ENCODE measurements at places on chromosomes 7 and 10.

DNA sequence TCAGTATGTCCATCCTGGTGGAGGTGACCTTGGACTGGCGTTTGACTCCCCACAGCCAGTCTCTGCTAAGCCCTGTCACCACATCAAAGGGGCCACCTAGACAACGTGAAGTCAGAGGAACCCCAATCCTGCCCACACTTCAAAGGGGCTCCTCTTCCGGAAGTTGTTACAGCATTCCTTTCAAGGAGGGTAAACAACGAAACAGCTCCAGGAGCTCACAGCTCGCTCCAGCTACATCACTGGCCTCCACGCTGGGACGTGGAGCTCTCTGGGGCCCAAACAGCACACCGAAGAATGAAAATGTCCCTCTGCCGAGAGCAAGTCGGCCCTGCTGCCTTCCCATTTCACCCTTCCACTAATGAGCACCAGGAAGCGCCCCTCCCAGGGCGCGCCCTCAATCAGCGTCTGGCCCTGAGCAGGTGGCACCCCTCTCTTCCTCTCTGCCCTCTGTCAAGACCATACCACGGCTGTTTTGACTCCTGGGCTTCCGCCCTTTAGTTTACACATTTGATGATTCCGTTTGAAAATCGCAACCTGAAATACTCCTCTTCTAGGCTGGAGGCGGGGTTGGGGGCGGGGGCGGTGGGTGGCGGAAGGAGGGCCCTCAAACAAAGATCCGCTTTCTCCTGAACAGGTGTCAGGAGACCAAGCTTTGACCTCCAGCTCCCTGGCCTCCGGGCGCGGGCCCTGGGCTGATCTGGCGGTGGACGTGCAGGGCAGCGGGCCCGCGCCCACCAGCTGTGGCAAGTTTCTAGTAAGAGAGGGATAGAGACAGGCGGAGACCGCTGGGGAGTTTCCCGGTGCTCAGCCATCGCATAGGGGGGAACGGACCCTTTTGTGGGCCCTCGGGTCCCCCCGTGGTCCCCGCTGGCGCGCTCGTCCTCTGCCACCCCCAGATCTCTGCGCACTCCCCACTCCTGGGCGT, 53.1 kb upstream of the KDM7A start:
- DNase-seq = peak; percentile 86

DNA sequence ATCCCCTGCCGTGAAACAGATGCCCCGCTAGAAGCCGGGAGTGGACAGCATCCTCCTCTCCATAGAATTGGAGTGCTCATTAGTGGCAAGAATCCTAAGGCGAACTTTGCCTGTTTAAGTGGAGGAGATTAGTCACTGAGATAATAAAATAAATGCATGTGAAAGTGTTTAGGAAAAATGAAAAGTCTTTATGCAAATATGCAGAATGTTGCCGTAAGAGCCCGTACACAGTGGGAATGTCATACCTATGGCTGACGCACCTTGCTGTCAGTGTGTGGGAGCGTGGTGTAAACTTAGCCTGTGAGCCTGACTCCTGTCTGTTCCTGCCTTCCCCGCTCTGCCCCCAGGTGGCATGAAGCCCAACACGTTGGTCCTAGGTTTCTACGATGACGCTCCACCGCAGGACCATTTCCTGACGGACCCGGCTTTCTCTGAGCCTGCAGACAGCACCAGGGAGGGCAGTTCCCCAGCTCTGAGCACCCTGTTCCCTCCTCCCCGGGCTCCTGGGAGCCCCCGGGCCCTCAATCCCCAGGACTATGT, 1.7 kb upstream of the TRIP6 start:
- DNase-seq = no peak

GRCh38 chr7:131104596-131105293, 222.9 kb upstream of the MKLN1 start:
- peak; percentile 44 for DNase-seq

DNA sequence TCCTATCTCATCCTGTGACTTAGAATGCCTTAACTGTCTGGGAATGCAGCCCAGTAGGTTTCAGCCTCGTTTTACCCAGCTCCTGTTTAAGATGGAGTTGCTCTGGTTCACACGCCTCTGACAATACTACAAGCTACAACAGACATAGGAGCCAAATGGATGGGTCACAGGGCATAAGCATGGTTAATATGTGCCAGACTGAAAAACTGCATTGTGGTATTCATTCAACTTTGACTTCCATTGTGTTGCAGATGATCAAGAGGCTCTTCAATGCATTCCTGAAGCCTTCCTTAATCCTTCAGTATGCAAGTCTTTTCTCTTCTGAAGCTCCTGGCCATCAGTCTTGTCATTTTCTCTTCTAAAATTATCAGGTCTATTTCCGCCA, 20.3 kb upstream of the RNF32 start:
- no peak for DNase-seq

GRCh38 chr7:127950233-127950935, 80.9 kb downstream of the LRRC4 start:
- DNase-seq = no peak

GRCh38 chr7:107172276-107173032, 3.7 kb downstream of the HBP1 start:
- no peak for DNase-seq

- DNase-seq = no peak
These were observed 27.4 kb downstream of the LRRC4 start for GRCh38 chr7:128003787-128004186.

GRCh38 chr10:26438534-26439341, 597 bp downstream of the APBB1IP start:
- DNase-seq = peak; percentile 76

DNA sequence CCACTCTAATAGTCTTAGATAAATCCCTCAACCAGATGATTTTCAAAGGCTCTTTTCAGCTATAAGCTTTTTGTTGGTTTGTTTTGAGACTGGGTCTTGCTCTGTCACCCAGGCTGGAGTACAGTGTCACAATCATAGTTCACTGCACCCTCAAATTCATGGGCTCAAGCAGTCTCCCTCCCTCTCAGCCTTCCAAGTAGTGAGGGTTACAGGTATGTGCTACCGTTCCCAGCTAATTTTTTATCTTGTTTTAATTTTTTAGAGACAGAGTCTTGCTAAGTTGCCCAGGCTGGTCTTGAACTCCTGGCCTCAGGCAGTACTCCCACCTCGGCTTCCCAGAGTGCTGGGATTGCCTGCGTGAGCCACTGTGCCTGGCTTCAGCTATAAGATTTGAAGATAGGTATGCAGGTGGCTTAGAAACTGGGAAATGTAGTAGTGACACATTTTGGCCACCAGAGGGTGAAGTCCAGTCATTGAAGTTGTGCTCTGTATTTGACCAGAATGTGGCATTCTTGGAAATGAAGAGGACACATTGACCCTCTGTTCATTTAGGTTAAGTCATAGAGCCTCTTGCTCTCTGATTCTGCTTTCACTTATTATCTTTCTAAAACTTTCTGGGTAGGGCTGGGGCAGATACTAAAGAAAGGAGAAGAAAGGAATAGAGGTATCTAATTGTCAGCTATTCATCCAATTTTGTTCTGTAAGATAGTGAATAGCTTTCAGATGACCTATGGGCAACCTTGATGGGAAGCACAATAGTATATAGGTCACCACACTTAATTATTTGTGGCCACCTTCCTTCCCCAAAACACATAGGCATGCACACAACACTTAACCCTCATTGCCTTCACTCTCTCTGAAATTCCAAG, 36.0 kb downstream of the R3HCC1L start:
- DNase-seq = peak; percentile 42

DNA sequence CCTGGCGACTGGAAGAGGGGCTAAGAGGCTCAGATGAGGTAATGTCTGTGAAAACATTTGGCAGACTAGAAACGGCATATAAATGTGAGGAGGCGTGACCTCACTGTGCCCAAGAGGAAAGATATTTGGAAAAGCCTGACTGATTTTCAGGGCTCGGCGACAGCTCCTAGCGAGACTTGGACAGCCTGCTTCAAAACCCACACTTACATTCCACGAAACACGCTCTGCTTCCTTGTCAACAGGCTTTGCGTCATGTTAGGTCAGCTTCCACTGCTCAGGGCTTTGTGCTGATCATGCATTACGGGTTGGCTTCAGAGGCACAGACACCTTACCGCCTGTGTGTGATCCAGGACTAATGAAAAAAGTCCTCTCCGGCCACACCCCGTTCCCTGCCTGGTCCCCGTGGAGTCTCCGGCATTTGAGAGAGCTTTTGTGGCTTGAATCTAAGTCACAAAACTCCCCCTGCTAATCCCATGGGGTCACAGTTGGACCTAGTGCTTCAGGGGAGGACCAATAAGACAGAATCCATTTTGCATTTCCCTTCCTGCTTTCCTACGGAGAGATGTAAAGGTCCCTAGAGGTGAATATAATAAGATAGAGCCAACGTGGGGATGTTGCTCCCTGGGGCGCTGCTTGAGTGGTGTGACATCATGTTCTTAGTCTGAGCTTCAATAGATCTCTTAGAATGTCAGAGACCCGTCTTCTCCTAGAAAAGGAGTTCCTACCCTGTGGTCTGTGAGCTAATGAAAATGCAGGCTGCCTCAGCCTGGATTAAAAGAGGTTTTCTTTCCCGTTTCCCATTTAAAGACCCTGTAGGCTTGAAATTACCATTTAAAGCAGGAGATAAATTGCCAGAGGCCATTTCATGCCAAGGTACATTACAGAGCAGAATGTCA, 25.5 kb downstream of the FGFBP3 start:
- no peak for DNase-seq

DNA sequence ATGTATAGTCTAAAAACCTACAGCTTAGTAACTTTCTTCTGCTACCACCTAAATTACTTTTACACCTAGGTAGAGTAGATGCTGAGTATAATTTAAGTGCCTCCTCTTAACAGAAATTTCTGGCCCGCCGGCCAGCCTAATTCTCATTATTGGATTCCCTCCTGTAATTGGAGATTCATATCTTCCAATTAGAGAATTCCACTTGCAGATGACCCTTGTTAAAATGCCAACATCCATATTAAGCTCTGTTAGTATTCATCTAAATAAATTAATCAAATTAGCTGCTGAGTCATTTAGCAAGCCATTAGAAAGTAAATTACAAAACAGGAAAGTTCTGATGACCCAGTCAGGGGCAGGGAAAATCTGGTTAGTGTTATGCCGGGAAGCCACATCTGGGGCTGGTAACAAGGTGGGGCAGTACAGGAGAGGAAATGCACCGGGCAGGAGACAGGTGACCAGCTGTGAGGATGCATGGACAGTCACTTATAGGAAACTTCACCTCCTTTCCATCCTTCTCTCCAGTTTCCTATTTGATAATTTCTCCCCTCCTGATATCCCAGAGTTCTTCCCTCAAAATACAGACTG, 82.8 kb downstream of the ORC5 start:
- no peak for DNase-seq

GRCh38 chr10:68600041-68600778, 40.1 kb downstream of the TET1 start:
- peak; percentile 53 for DNase-seq

- no peak for DNase-seq
These were observed 687.6 kb downstream of the AUTS2 start for GRCh38 chr7:70285854-70286253.

DNA sequence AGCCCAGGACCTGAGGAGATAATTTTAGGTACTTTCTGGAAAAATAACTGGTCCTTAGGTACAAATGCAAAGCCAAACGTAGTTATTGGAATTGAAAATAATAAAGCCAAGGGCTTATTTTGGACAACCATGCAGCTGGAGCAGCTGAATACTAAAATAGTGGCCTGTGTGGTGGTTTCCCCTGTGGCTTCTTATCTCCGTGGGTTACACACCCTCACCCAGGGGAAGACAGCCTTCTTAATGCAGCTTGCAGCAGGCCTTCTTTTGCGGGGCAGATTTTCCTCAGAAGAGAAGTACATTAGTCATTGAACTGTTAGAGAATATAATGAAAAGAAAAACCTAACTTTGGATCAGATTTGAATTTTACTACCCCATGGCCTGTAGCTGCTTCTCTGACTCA, 133.5 kb downstream of the ST7 start:
- DNase-seq = no peak

DNA sequence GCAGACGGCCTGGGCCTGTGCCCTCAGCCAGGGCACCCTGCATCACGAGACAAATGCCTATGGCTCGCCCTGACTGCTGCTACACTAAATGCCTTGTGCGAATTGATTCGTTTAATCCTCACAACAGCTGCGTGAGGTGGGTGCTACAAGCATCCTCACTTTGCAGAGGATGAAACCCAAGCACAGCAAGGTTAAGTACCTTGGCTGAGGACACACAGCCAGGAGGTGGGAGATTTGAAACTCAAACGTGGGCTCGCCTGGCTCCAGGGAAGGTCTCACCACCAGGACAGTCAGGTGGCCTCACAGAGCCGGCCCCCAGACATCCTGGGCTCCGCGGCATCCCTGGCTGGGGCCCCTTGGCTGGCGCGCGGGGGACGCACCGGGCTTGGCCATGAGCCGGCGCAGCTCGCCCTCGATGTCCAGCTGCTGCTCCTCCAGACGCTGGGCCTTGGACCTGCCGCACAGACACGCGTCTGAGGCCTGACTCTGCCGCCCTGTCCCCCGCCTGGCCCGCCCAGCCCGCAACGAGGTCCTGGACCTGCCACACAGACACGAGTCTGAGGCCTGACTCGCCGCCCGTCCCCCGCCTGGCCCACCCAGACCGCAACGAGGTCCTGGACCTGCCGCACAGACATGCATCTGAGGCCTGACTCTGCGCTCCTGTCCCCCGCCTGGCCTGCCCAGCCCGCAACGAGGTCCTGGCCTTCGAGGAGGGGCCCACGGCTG, 22.0 kb downstream of the MICALL2 start:
- no peak for DNase-seq

DNA sequence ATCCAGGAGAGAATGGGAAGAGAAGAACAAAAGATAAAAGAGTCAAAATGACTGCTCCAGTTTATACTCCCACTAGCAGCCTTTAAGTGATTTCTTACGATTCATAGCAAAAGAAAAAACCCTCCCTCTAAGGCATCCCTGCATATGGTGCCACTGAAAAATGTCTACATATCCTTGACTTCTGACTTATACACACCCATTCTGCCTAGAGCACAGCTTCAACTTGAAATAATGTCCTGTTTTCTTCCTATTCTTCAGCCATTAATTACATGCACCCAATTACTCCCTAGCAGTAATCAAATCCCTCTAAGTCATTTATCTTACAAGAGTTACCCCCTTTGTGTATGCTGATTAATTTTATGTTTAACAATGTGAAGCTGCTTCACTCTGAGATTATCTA, 393.5 kb downstream of the HTR7 start:
- DNase-seq = no peak

- DNase-seq = no peak
These were observed 134.4 kb downstream of the SNX10 start for GRCh38 chr7:26426096-26426495.

DNA sequence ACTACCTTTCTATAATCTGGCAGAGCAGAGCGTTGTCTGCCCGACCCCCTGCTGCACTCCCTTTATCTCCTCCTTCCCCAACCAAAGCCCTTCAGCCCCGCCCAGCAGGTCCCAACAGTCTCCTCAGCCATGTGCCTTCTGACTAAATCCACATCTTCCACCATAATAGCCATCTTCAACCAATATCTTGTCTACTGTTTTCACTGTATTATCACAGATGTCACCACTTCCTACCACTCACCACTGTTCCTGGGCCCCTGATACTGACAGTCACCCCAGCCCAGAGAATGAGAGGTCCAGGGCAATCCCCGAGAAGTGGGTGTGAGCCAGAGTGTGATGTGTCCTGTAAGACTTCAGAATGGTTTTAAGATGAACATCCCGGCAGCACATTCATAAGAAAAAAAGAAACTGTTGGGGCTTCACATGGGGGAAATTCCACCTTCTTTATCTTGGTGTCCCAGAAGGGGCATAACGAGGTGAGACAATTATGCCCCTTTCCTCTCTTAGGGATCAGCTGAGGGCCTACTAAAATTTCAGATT, 25.3 kb downstream of the CCDC6 start:
- DNase-seq = peak; percentile 43

All from CD4-positive, alpha-beta T cell treated with Interleukin-17A for 1 hour (primary cell).